Osteocyte (in vitro differentiated cells): ENCODE measurements at places on chromosomes 4 and X. TPM values are rescaled to one million over a fixed set of nuclear protein-coding genes. Genes with fewer than 3 reads are reported as not detected.

SYTL4 gene
- total RNA-seq: 19.7 and 23.2 TPM in 2 replicates

POU4F2 gene
- total RNA-seq: not detected in 2 replicates

NDNF gene
- total RNA-seq: 0.24 TPM in 1 of 2 replicates, not detected in the other

STAP1 gene
- not detected in 2 replicates for total RNA-seq

HSFX4 gene
- total RNA-seq: not detected in 2 replicates

NLGN3 gene
- total RNA-seq: 0.51 and 1.1 TPM in 2 replicates

AFM gene
- not detected in 2 replicates for total RNA-seq

FHDC1 gene
- 22.1 and 22.3 TPM in 2 replicates for total RNA-seq

AP1S2 gene
- total RNA-seq: 79.7 and 92.6 TPM in 2 replicates

KLHL8 gene
- 9.8 and 11.5 TPM in 2 replicates for total RNA-seq

FNIP2 gene
- 14.4 and 17.3 TPM in 2 replicates for total RNA-seq

TLR6 gene
- total RNA-seq: 2.5 TPM in 2 replicates

MAGEC3 gene
- total RNA-seq: not detected in 2 replicates
